ENCODE measurements at places on chromosomes 1 and 21. TPM values are rescaled to one million over a fixed set of nuclear protein-coding genes. Genes with fewer than 3 reads are reported as not detected.
A peak's percentile ranks its signal among the peaks of the same experiment; 100 is the strongest.

ASCL5 gene
- not detected for total RNA-seq

ATP13A2 gene
- 27.6 TPM for total RNA-seq

DNA sequence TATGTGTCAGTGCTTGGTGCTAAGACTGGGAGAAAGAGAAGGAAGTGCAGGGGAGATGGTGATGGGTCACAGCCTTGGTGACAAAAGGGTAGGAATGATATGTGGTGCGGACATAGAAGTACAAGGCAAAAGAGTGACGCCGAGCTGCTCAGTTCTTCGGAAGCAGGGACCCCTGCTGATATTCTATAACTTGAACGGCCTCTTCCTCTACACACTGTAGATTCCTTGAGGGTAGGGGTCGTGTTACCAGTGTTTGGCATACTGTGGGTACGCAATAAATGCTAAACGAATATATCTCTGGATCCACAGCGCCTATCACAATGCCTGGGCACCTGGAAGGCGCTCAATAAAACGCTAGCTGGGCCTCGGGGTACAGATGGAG is 488 bp downstream of the DBT start:
- no peak for DNase-seq
- no peak overlapping the region for H3K27ac ChIP-seq
- peaks cover 8% of the 10 kb centered on the region for H3K4me1 ChIP-seq
- H3K36me3 ChIP-seq, result peaks cover 2% of the 10 kb centered on the region
- no peak overlapping the region for H3K4me3 ChIP-seq
- no peaks in the 10 kb centered on the region for H3K27me3 ChIP-seq

DNA sequence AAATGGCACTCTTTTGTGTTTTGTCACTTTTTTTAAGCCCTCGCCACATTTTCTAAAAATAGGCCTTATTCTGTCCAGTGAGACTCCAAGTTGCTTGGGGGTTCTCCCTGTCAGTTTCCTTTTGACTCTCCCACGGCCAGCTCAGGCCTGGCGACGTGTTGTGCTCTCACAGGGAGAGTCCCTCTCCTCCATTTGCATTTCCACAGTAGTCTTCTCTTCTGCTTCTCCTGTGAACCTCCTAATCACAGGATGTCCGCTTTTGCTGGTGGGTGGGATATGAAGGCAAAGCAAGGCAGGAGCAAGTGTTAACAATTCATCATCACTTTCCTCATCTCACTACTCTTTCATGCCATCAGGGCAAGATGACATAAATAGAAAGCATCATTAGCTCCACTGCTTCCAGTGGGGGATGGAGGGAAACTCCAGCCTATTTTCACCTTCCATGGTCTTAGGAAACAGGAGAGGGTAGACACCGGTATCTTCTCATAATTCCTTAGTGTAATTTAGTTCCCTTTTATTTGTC is 99.8 kb downstream of the INTS7 start:
- H3K36me3 ChIP-seq, result no peaks in the 10 kb centered on the region
- no peak for DNase-seq
- peak overlapping the region; percentile 70 for H3K27ac ChIP-seq
- H3K4me1 ChIP-seq, result peaks cover 47% of the 10 kb centered on the region

FCN3 gene
- not detected for total RNA-seq

DNA sequence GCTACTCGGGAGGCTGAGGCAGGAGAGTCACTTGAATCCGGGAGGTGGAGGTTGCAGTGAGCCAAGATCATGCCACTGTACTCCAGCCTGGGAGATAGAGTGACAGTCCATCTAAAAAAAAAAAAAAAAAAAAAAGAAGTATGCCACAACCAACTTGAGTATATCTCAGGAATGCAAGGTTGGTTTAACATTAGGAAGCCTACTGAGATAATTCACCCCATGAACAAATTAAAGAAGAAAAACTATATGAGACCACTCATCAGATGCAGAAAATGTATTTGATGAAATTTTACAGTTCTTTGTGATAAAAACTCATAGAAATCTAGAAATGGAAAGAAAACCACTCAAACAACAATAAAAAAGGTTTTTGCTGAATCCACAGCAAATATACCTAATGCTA is 373.8 kb downstream of the LMO4 start:
- DNase-seq, result no peak
- H3K27ac ChIP-seq, result no peak overlapping the region
- H3K4me1 ChIP-seq, result no peaks in the 10 kb centered on the region
- no peaks in the 10 kb centered on the region for H3K36me3 ChIP-seq
- no peaks in the 10 kb centered on the region for H3K27me3 ChIP-seq

GRCh38 chr1:85576642-85577418 is 3.7 kb upstream of the CCN1 start:
- peak overlapping the region; percentile 74 for H3K4me3 ChIP-seq
- peaks cover 32% of the 10 kb centered on the region for H3K4me1 ChIP-seq
- peaks cover 62% of the 10 kb centered on the region for H3K27me3 ChIP-seq
- no peaks in the 10 kb centered on the region for H3K36me3 ChIP-seq

DNA sequence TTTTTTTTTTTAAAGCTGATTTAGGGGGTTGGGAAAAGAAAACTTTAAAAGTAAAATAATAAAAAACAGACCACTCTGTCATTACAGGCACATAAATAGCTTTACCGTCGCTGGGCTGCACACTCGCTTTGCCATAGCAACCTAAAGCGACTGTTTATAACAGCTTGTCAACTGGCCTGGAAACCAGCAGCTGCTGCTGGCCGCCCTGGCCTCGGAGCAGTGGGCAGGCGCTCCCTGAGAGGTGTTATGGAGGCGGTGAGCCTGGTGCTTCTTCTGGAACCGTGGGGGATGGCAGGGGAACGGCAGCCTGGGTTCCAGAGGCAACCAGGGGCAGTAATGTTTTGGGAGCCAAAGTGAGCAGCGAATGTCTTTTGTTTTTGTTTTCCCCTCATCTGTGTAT is 45.7 kb downstream of the ATP2B4 start:
- no peak overlapping the region for H3K27ac ChIP-seq
- peaks cover 3% of the 10 kb centered on the region for H3K36me3 ChIP-seq
- H3K4me1 ChIP-seq, result peaks cover 22% of the 10 kb centered on the region
- no peak for DNase-seq
- no peaks in the 10 kb centered on the region for H3K27me3 ChIP-seq

SPRR2F gene
- not detected for total RNA-seq

GRCh38 chr1:41851589-41851988 is 67.1 kb downstream of the HIVEP3 start:
- no peaks in the 10 kb centered on the region for H3K27me3 ChIP-seq
- no peak overlapping the region for H3K27ac ChIP-seq
- no peaks in the 10 kb centered on the region for H3K36me3 ChIP-seq
- H3K4me1 ChIP-seq, result peaks cover 10% of the 10 kb centered on the region

GRCh38 chr1:51973587-51974474 is 16.7 kb downstream of the RAB3B start:
- peaks cover 3% of the 10 kb centered on the region for H3K27me3 ChIP-seq
- H3K4me3 ChIP-seq, result no peak overlapping the region
- no peak for DNase-seq
- H3K4me1 ChIP-seq, result peaks cover 2% of the 10 kb centered on the region
- H3K27ac ChIP-seq, result no peak overlapping the region

DNA sequence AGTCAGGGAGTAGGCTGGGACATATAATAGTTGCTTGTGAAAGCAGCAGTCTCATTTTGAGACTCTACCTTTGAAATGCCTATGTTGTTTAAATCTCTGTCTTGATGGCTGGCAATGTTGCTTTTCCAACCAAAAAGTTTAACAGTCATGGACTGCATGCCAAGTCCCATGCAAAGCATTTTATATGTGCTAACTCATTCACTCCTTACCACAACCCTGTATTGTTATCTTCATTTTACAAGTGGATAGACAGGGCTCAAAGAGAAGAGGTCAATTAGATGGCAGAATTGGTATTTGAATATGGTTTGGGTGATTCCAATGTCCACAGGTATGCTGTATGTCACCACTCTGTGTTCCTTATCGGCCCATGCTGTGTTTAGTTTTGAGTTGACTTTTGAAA is 331.4 kb upstream of the USP24 start:
- no peak overlapping the region for H3K4me3 ChIP-seq
- H3K27me3 ChIP-seq, result no peaks in the 10 kb centered on the region
- H3K27ac ChIP-seq, result no peak overlapping the region
- H3K36me3 ChIP-seq, result no peaks in the 10 kb centered on the region
- DNase-seq, result no peak
- H3K4me1 ChIP-seq, result no peaks in the 10 kb centered on the region

DNA sequence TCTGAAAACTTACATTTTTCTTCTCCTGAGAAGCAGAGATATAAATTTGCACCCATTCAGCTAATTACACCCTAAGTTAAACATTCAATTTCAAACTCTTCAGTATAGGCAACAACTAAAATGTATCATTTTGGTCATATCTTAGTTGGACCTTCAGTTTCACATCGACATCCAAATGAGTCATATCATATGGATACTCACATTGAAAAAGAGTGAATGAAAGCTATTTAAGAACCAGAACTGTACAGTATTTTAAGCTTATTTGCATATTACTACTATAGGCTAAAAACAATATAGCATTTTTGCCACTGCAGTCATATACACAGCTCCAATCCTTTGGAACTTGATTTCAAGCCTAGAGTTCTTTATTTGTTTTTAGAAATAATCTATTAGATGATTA is 33.6 kb downstream of the USP25 start:
- H3K36me3 ChIP-seq, result peaks cover 42% of the 10 kb centered on the region
- no peak for DNase-seq
- no peak overlapping the region for H3K4me3 ChIP-seq
- H3K27me3 ChIP-seq, result no peaks in the 10 kb centered on the region

GRCh38 chr1:204041803-204042505 is 31.0 kb upstream of the SOX13 start:
- H3K27me3 ChIP-seq, result peaks cover 11% of the 10 kb centered on the region
- H3K36me3 ChIP-seq, result no peaks in the 10 kb centered on the region
- H3K27ac ChIP-seq, result no peak overlapping the region
- no peak overlapping the region for H3K4me3 ChIP-seq

KISS1 gene
- total RNA-seq, result not detected

DNA sequence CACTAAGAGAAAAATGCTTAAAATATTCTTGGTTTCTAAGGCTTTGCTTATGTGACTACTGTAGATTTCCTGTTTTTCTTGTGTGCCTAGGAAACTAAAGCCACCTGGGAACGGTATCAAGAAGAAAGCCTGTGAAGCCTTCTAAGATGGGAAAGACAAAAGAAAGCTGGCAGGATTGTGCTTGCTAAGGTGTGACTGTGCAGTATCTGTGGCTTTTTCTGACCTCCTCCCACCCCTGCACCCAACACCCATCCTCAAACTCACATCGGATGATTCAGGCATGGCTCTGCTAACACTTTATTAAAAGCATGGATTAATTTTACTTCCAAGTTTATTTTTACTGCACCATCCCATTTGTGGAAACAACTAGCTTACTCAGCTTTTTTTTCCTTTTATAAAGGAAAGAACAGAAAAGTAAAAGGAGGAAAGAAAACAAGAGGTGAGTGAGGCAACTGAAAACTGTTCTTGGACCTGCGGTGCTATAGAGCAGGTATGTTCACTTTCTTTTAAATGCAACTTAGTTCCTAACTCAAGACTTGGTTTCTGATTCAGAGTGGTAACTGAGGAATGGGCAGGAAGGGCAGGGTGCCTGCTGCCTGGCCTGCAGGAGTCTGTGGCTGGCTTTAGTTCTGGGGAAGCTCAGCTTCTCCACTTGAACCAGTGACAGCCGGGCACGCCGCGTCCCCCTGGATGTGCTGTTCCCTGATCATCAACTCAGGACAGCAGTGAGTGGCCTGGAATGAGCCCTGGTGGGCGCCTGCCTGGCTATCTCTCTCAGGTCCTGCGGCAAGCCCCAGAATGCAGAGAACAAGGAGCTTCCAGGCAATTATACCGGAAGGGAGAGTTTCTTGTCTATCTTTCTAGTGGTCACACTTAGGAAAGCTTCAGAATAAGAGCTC is at the start of gene GBP6:
TSS of gene GBP6 (plus strand) at position 422 of the 899 bp plus-strand sequence. CDS start 4,493 bp downstream, outside the sequence.
- H3K27me3 ChIP-seq, result no peaks in the 10 kb centered on the region
- H3K27ac ChIP-seq, result no peak within 1 kb of the TSS
- H3K36me3 ChIP-seq, result no peaks in the 10 kb centered on the region
- no peaks in the 10 kb centered on the region for H3K4me1 ChIP-seq
- DNase-seq, result no peak
- no peak within 1 kb of the TSS for H3K4me3 ChIP-seq

DNA sequence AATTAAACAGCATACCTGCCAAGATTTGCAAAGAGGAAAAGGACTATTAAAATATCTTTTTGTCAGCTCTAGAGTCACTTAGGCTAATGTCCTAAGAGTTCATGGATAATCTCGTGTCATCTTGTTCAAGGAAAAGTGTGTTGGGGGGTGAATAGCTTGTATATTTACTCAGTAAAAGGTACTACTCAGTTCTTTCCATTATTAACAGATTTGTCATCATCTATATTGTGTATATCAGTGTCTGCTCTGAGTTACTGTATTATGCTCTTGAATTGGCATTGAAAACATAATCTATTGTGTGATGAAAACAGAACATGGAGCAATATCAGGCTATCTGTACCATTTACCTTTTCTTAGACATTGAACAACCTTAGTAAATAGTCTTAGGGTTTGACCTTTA is 41.9 kb downstream of the SMG7 start:
- no peak for DNase-seq
- H3K27me3 ChIP-seq, result no peaks in the 10 kb centered on the region
- H3K4me3 ChIP-seq, result no peak overlapping the region
- H3K36me3 ChIP-seq, result peaks cover 57% of the 10 kb centered on the region
- H3K4me1 ChIP-seq, result peaks cover 8% of the 10 kb centered on the region
- no peak overlapping the region for H3K27ac ChIP-seq

THEM5 gene
- not detected for total RNA-seq

- H3K27me3 ChIP-seq, result peaks cover 19% of the 10 kb centered on the region
- no peak overlapping the region for H3K27ac ChIP-seq
- H3K36me3 ChIP-seq, result no peaks in the 10 kb centered on the region
- no peak for DNase-seq
Observed at GRCh38 chr1:229907884-229908638, 159.0 kb upstream of the GALNT2 start.

GRCh38 chr1:207405814-207406213 is 48.3 kb upstream of the CR2 start:
- no peak overlapping the region for H3K4me3 ChIP-seq
- H3K4me1 ChIP-seq, result peaks cover 35% of the 10 kb centered on the region
- H3K27ac ChIP-seq, result no peak overlapping the region

TCHHL1 gene
- total RNA-seq, result not detected

SLC44A5 gene
- total RNA-seq, result 0.69 TPM

GRCh38 chr1:46798810-46799209 is at the start of gene CYP4B1:
Gene CYP4B1 (plus strand): TSS chr1:46799046. CDS start chr1:46799082, 36 bp downstream.
- H3K27ac ChIP-seq, result no peak within 1 kb of the TSS
- H3K27me3 ChIP-seq, result peaks cover 9% of the 10 kb centered on the region
- H3K4me1 ChIP-seq, result no peaks in the 10 kb centered on the region
- H3K4me3 ChIP-seq, result no peak within 1 kb of the TSS

GRCh38 chr1:178161516-178161915 is 67.6 kb downstream of the RASAL2 start:
- no peak for DNase-seq
- no peak overlapping the region for H3K4me3 ChIP-seq
- H3K27ac ChIP-seq, result no peak overlapping the region
- no peaks in the 10 kb centered on the region for H3K4me1 ChIP-seq
- H3K36me3 ChIP-seq, result no peaks in the 10 kb centered on the region
- peaks cover 7% of the 10 kb centered on the region for H3K27me3 ChIP-seq

- H3K4me1 ChIP-seq, result peaks cover 1% of the 10 kb centered on the region
- H3K4me3 ChIP-seq, result no peak within 1 kb of the TSS
- H3K36me3 ChIP-seq, result no peaks in the 10 kb centered on the region
- peaks cover 13% of the 10 kb centered on the region for H3K27me3 ChIP-seq
Observed at GRCh38 chr1:1421147-1421906, at the start of gene ANKRD65. Gene ANKRD65 (minus strand): TSS chr1:1421276. CDS start chr1:1421005, 271 bp downstream.
